Islet precursor cell (in vitro differentiated cells): ENCODE measurements at places on chromosomes 11 and 22.

DNA sequence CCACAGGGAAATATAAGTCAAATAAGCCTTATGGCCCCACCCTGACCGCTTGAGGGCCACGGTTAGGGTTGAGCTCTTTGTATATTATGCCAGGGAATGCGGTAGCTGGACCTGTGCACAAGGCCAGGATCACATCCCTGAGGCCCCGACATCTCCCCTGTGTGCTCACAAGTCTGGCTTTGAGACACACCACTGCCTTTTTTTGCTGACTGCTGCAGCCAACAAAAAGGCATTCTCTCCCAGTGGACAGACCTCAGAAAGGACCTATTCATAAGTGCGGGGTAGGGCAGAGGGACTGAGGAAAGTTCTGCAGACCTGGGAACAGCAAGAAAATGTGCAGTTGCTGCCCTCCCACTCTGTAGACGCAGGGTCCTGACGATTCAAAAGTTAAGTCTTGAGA, 3.4 kb upstream of the SIDT2 start:
- peak; percentile 69 for DNase-seq

DNA sequence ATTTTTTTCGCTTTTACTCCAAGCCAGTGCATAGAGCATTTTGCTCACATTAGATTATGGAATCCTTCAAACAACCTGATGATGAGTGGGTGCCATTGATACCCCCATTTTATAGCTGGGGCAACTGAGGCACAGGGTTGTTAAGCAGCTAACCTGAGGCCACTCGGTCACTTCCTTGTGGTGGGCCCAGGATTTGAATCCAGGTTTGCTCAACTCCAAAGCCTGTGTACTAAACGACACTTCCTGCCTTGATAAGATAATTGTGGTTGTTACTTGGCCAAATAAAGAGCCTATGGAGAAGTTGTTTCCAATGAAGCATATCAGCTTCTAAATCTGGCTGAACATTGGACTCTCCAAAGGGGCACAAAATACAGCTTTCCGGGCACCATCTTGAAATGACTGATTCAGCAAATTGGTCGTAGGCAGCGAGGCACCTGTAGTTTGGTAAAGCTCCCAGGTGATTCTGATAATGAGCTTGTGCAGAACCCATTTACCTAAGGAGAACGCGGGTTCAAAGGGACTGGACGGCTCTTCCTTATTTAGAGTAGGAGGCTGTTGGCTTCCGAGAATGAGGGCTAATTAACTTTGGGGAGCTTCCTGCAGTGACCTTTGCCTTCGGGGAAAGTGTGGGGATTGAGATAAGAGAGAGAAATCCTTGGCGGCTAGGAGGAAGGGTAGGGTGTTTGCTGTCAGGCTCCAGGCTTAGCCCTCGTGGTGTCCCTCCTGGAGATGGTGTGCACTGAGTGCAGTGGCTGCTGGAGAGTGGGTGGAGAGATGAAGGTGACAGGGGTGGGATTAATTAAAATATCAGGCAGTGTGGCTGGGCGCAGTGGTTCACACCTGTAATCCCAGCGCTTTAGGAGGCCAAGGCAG, 17.5 kb upstream of the EHF start:
- DNase-seq, result no peak

DNA sequence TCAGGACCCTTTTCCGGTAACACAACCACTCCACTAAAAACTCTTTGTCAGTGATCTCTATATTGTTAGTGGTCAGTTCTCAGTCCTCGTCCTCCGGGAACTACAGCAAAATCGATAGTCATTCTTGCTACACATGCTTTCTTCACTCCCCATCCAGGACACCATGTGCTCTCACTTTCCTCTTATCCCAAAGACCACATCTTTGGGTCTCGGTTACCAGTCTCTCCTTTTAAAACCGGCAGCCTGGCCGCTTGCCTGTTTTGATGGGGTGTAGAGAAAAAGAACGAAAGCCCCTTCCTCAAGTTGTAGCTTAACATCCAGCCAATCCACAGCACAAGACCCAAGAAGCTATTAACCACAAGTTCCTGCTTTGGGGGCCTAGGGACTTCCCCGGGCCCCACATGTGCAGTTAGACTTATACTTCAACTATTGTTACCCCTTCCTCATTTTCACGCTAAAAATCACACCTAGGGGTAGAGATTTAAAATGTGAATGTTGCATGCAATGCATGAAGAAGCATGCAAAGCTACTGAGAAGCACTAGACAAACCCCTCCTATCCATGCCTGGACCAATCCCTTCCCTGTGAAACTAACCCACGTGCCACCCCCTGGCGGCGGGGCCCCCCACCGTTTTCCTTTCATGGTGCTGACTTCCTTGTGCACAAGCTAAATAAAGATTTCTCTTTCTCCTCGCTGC, 1.5 kb upstream of the TOLLIP start:
- DNase-seq, result peak; percentile 7

DNA sequence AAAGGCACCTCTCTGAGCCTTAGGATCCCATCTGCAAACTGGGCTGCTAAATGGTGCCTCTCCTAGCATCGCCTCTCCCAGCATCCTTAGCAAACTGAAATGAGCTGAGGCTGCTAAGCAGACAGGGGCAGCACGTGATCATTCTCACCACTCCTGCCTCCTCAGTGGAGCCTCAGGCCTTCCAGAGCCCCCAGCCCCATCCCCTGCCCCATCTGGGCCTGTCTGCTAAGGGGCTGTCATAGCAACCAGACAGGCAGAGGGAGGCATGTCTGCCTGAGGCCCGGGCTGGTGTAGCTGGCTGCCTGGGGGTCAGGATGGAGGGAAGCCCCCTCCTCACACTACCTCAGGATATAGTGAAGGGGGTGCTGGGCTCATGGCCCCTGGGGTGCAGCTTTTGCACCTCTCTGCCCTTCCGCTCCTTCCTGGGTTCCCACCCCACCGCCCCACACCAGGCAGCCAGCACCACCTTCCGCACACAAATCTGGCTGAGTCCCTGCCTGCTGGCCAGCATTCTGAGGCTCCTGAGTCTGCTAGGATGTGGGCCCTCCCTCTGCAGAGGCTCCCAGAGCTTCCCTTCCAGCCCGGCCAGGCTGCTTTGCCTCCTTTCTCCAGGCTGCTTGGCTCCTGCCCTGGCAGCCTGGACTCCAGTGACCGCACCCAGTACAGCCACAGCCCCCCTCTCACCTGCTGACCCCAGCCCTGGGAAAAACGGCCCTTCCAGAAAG, 47.5 kb upstream of the TTLL12 start:
- no peak for DNase-seq

GRCh38 chr11:6544921-6545850, 48.1 kb downstream of the DNHD1 start:
- DNase-seq, result no peak

DNA sequence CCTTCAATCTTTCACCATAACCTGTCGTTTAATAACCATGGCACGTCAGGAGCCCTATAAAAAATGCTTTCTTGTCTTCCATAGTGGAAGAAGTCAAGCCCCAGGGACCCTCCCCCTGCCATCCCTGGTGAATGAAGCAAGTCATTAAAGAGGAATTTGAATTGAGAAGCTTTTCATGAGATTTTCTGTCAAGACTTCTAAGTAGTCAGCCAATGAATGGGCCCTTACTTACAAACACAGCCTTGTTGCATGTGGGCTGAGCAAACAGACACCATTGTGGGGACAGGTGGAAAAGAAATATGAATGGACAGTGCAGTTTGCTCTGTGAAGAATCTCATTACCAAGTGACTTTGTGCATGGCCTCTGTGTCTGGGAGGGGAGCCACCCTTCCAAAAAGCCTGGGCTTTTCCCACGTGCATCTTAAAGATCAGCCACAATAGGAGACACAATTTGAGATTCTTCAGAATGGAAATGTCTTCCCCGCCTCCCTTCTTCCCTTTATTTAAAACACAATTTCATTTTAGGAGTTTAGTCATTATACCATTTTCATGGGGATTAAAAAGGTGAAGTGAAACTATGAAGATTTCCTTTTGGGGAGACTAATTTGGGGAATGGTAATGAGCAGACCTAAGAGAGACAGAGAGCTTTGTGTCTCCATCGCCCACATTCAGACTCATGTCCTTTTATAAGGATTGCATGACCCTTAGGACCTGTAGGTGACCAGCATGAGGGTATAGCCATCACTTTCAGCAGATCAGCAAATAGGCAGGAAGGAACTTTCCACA, 152.0 kb downstream of the LRRC4C start:
- no peak for DNase-seq

- peak; percentile 49 for DNase-seq
Measured at GRCh38 chr11:134504146-134504905, 92.3 kb upstream of the B3GAT1 start.

DNA sequence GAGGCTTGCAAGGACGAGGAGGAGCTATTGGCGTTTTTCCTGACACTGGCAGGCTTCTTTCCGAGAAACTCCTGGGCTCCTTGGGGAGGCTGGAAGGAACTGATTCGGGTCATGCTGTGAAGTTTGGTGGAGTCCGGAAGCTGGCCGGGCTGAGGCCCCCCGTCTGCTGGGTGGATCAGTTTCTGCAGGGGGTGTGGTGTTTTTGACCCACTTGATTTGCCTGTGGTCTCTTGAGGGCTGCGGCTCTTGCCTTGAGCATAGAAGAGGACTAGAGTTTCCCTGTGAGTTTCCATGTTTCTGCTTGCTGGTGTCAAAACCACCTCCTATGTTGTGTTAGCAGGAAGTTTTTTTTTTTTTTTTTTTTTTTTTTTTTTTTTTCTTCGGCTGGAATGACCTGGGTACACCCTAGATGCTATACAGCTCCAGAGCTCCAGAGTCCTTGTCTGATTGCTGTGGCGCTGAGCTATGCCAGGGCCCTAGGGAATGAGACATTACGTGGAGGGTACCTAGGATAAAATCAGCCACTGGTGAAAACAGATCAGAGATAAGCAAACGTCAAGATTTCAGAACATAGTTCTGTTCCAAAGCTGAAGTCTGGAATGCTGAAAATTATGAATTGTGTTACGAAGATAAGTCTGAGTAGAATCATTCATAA, 728 bp downstream of the TBC1D22A start:
- no peak for DNase-seq

GRCh38 chr22:35977136-35977535, 51.5 kb downstream of the RBFOX2 start:
- DNase-seq, result no peak

- no peak for DNase-seq
Measured at GRCh38 chr11:5700421-5701054, 10.9 kb downstream of the TRIM22 start.

GRCh38 chr11:92480499-92480898, 255.9 kb downstream of the FAT3 start:
- no peak for DNase-seq

DNA sequence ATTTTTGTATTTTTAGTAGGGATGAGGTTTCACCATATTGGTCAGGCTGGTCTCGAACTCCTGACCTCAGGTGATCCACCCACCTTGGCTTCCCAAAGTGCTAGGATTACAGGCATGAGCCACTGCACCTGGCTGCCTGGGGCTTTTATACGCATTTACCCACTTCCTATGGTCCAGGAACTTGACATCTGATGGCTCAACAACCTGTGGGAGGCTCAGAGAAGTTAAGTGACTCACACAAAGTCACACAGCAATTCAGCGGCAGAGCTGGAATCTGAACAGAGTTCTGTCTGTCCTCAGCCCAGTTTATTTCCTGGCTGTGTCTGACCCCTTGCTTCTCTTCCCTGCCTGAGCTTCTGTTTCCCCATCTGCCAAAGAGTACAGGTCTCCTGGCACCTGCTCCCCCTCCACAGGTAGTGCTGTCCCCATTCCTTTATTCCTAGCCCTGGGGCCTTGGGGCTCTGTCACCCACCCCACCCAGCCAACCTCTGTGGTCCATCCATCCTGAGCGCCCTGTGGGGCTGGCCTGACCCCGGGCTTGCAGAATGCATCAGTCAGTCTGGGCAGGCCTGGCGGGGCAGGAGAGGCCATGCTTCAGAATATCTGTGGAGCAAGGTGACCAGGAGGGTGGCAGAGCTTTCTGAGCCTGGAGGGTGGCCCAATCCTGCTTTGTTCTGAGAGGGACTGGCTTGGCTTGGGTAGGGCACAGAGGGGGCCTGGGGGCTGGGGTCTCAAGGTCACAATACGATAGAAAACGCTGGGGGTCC, 50.6 kb downstream of the CACNA1I start:
- no peak for DNase-seq

DNA sequence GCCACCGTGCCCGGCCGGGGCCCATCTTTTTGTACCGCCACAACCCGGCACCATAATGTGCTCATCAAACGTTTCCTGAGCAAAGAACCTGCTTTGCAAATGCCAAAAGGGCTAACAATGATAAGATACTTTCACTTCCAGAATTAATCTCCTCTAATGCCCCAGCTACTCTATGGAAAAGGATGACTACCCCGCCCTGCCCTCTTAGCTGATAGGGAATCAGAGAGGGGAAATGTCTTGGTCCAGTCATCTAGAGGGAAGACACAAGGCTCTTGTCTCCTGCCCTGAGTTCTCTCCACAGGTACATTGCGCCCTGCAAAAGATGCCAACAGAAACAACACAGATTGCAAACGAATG, 586 bp downstream of the TTLL1 start:
- no peak for DNase-seq

DNA sequence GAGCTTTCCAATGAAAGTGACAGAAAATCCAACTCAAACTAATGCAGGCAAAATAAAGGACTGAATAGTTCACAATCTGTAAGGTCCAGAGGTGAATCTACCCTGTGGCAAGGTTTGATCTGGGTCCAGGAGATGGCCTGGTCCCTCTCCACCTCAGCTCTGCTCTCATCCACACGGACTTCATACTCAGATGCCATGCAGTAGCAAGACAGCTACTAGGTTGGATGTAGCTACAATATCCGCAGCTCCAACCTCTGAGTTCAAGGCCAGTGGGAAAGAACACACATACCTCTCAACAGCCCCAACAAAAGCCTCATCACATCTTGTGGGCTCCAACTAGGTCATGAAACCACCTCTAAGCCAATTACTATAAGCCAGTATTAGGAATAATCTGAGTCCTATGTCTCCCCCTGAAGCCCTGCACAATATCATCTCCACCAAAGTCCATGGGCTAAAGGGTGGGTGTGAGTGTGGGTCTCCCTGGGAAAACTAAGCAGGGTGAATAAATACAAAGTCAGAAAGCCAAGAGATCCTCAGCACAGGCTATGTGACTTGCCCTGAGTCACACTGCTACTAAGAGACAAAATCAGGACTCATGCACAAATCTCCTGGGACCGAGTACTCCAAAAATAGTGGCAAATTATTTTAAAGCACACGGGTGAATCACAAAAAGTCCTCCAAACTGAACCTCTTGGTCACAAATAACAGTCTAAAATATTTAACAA, 78.8 kb downstream of the LARGE1 start:
- no peak for DNase-seq

- peak; percentile 70 for DNase-seq
Measured at GRCh38 chr22:23398701-23399366, 181.3 kb downstream of the IGLL1 start.

DNA sequence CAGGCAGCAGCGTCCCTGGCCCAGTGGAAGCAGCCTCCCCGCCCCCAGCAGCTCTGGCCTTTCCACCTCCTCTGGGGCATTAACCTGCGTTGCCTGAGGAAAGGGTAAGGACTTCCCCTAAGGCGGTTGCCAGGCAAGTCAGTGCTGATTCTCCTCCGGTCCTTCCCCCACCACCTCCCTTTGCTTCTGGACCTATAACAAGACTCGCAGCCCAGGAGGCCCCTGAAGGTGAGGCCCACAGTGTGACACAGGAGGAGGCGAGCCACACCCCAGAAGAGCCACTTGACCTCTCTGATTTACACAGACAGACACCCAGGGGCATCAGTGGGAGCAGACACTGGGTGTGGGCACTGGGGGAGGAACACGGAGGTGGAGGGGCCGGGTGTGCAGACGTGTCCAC, 35.4 kb downstream of the ASCL2 start:
- DNase-seq, result peak; percentile 63
